ENCODE measurements at places on chromosomes 11 and 22.

- no peak overlapping the region for H3K4me3 ChIP-seq
- no peaks in the 10 kb centered on the region for H3K27me3 ChIP-seq
- no peaks in the 10 kb centered on the region for H3K36me3 ChIP-seq
- no peaks in the 10 kb centered on the region for H3K4me1 ChIP-seq
Observed at GRCh38 chr22:49056301-49056700, 771.4 kb downstream of the BRD1 start.

DNA sequence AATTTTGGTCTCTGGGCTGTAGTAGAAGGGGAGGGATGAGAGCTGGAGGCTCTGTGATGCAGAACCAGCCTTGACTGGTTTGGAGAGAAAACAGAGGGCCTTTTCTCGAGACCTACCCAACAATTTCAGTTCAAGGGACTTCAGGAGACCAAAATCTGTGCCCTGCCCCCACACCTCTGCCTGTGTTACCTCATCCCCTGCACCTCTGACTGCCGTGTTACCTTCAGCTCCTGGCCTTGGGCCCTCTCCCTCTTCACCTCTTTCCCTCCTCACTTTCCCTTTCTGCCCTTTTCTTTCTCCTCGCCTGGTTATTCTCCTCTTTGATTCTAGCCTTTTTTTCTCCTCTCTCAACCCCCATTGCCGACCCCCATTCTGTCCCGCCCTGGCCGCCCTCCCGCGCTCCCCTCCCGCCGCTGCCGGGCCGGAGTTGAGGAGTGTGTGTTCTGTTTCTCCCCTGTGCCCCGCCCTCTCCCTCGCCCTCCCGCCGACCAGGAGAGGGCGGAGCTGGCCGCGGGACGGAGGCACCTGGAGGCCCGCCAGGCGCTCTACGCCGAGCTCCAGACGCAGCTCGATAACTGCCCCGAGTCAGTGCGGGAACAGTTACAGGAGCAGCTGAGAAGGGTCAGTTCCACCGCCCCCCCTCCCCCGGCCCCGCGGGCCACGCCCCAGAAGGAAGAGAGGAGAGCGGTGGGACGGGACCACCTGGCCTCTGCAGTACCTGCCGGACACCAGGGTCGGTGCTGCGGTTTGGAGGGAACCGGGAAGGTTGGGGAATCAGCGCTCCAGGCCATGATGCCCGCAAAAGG lies 27.2 kb downstream of the PHLDB1 start:
- no peak overlapping the region for H3K27ac ChIP-seq
- H3K4me1 ChIP-seq: peaks cover 2% of the 10 kb centered on the region
- no peak for DNase-seq
- H3K36me3 ChIP-seq: no peaks in the 10 kb centered on the region

GRCh38 chr11:68832476-68833181 lies 9.1 kb downstream of the CPT1A start:
- peaks cover 17% of the 10 kb centered on the region for H3K36me3 ChIP-seq
- H3K27me3 ChIP-seq: no peaks in the 10 kb centered on the region
- no peak overlapping the region for H3K4me3 ChIP-seq
- no peak for DNase-seq
- H3K4me1 ChIP-seq: peaks cover 50% of the 10 kb centered on the region

DNA sequence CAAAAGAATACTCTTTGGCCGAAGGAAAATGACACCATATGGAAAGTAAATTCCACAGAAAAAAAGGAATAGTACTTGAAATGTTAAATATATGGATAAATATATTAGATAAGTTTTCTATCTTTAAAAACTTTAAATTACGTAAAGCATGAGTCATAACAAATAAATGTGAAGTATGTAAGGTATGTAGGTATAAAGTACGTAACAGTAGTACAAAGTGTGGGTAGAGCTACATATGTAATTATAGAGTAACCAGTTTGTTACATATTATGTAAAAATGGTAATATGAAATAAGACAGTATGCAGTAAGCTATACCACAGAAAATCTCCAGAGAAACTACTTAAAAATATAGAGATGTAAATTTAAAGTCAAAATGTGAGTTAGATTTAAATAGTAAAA lies 582.3 kb upstream of the CHORDC1 start:
- H3K4me3 ChIP-seq: no peak overlapping the region
- no peaks in the 10 kb centered on the region for H3K4me1 ChIP-seq
- no peaks in the 10 kb centered on the region for H3K36me3 ChIP-seq
- no peak overlapping the region for H3K27ac ChIP-seq
- no peak for DNase-seq

GRCh38 chr11:108571001-108571400 lies 22.6 kb downstream of the EXPH5 start:
- peaks cover 5% of the 10 kb centered on the region for H3K4me1 ChIP-seq
- peak overlapping the region; percentile 4 for H3K27ac ChIP-seq
- no peak overlapping the region for H3K4me3 ChIP-seq
- H3K27me3 ChIP-seq: no peaks in the 10 kb centered on the region
- DNase-seq: no peak
- H3K36me3 ChIP-seq: peaks cover 2% of the 10 kb centered on the region

DNA sequence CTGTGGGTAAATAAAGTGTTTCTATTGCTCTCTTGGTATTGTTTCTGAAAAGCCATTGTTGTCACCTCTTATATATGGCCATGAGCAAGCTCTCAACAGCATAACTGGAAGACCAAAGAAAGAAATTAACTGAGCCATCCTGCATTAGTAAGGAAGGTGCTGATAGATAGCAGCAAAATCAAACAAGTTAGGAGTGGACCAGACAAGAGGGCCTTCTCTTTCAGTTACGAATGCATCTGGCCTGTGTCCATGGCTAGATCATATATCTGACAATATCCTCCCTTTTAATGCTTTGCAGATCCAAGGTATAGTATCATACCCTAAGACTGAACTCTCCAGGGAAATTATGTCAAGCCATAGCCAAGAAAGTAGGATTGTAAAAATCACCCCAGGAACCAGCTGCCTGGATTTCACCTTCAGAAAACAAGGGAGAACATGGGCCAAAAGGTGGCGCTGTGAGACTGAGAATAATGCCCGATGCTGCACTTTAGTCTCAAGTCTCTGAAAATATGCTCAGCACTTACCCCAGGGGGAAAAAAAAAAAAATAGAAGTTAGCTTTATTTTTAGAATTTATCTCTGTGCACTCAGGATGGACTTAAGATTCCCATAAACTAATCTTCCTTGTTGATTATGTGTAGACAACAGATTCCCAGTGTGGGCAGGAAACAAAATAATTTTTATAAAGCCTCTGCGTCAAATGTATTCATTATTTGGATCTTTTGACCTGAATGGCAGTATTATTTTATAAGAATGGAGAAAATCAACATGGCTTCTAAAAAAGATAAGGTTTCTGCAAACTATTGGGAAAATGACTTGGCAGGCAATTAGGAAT lies 415.1 kb downstream of the ETS1 start:
- H3K36me3 ChIP-seq: no peaks in the 10 kb centered on the region
- DNase-seq: peak; percentile 89
- peaks cover 12% of the 10 kb centered on the region for H3K27me3 ChIP-seq
- no peak overlapping the region for H3K27ac ChIP-seq
- H3K4me1 ChIP-seq: peaks cover 6% of the 10 kb centered on the region

DNA sequence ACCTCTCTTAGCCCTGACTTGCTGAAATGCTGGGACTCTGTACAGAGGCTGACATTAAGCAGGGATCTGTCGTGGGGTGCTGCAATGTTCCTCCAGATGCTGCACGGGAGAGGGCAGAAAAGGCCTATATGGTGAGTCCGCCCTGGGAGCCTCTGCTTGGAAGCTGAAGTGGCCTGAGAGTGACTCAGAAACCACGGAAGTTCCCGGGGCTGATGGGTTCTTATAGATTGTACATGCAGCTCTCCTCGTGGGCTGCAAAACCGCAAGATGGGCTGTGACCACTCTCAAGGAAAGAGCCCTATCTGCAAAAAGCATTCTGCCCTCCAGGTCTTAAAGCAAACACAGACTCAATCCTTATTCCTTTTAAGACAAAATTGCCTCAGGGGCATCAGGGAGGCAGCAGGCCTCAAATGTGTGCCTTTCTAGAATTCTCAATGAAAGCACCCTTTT lies 5.8 kb upstream of the SLC43A3 start:
- H3K36me3 ChIP-seq: no peaks in the 10 kb centered on the region
- H3K27ac ChIP-seq: no peak overlapping the region

GRCh38 chr11:67656278-67656922 lies 5.9 kb upstream of the ACY3 start:
- H3K4me1 ChIP-seq: peaks cover 7% of the 10 kb centered on the region
- no peak overlapping the region for H3K4me3 ChIP-seq

DNA sequence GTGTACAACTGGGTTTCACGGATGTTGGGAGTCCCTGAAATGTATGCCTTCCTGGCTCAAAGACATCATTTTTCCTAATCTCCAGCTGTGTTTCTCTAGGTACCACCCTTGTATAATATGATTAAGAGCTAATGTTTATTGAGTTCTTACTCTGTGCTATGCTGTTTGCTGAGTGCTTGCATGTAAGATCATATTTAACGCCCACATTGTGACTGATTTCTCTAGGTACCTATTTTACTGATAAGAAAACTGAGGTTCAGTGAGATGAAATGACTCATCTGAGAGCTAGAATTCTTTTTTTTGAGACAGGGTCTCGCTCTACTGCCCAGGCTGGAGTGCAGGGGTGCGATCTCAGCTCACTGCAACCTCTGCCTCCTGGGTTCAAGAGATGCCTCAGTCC lies 42.6 kb downstream of the FAM227A start:
- no peaks in the 10 kb centered on the region for H3K4me1 ChIP-seq
- no peak overlapping the region for H3K4me3 ChIP-seq
- peaks cover 2% of the 10 kb centered on the region for H3K27me3 ChIP-seq
- H3K36me3 ChIP-seq: no peaks in the 10 kb centered on the region
- no peak overlapping the region for H3K27ac ChIP-seq

DNA sequence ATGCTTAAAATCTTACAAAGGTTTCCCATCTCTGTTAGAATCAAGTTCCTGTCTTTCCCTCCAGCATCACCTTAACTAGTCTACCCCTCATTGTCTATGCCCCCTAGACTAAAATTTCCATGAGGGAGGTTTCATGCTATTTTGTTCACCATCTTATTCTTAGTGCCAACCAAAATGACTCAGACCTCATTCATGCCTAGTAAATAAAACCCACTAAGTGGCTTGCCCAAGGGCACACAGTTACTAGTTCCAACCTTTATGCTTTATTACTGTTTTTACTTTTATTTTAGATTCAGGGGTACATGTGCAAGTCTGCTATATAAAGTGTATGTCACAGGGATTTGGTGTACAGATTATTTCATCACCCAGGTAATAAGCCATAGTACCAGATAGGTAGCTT lies 469.1 kb upstream of the FAT3 start:
- H3K4me3 ChIP-seq: no peak overlapping the region
- no peaks in the 10 kb centered on the region for H3K27me3 ChIP-seq
- no peak overlapping the region for H3K27ac ChIP-seq
- H3K36me3 ChIP-seq: no peaks in the 10 kb centered on the region

DNA sequence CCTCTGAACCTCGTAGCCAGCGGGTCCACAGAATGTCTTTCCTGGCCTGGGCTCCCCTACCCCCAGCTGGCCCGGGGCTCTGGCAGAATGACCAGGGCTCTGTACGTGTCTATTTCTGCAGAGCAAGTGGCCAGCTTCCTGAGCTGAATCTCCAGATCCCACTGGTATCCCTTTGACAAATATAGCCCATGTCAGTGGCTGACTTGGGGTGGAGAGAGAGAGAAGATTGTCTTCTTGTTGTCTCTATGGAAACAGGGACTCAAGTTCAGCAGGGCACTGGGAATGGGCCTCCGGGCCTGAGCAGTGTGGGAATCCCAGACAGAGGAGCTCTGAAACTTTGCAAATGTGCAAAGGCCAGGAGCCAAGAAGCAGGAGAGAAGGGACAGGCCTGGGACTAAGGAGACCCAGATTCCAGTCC lies 33.9 kb downstream of the ANO1 start:
- no peak overlapping the region for H3K4me3 ChIP-seq
- H3K4me1 ChIP-seq: no peaks in the 10 kb centered on the region
- no peak for DNase-seq
- no peaks in the 10 kb centered on the region for H3K27me3 ChIP-seq
- H3K27ac ChIP-seq: no peak overlapping the region

DNA sequence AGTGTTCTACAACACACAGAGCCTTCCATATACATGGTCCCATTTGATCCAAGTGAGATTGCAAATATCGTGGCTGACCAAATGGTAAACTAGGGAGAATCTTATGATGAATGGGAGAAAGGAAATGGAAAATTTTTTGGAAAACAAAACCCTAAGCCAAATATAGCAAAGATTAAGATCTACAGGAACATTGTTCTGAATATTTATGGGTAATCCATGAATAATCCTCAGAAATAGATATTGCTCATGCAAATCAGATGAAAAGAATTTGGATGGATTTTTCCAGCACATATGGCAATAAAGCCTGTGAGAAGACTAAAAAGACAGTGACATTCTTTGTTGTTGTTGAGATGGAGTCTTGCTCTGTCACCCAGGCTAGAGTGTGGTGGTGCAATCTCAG lies 21.7 kb upstream of the PRDM10 start:
- no peaks in the 10 kb centered on the region for H3K36me3 ChIP-seq
- no peaks in the 10 kb centered on the region for H3K27me3 ChIP-seq
- no peak overlapping the region for H3K27ac ChIP-seq

DNA sequence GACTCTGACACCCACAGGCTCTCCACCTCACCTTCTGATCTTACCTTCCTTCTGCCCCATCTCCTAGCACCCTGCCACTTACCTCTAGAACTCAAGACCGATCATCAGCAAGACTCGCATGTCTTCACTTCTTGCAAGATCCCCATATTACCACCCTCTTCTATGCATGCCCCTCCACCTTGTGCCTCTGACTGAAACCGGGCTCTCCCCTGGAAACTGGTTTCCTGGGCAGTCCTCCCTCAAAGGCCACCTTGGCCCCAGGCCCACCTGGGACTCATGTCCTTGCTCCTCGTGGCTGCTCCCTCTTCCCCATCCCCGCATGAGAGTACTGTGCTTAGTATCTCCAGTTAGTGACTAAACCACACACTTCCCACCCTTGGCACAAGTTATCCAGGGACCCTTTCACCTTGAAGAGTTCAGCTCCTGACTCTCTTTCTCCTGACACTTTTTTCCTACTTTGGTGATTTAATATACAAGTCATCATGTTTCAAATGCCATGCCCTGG lies 136.7 kb downstream of the SPATA19 start:
- no peak overlapping the region for H3K27ac ChIP-seq
- H3K27me3 ChIP-seq: peaks cover 6% of the 10 kb centered on the region
- no peaks in the 10 kb centered on the region for H3K4me1 ChIP-seq
- DNase-seq: no peak

DNA sequence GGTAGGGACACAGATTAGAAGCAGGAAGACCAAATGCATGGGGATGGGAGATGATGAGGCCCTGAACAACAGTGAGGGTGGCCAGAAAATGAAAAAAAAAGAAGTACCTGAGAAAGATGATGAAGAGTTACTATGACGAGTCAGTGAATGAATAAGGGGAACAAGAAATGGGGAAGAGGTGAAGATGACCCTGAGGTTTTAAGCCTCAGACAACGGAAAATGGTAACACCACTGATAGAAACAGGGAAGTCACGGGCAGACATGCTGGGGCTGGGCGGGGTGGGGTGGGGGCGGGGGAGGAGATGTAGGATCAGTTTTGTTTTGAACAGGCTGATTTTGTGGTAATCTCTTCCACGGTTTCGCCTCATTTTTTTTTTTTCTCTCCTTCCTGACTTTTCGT lies 205.1 kb upstream of the CADM1 start:
- H3K4me3 ChIP-seq: no peak overlapping the region
- no peaks in the 10 kb centered on the region for H3K4me1 ChIP-seq
- no peaks in the 10 kb centered on the region for H3K36me3 ChIP-seq
- H3K27ac ChIP-seq: peak overlapping the region; percentile 34

Measured in activated CD4-positive, alpha-beta T cell treated with anti-CD3 and anti-CD28 coated beads, Interleukin-2, amount 10 ng/mL, durations not matched to agents 7 days and 5 days (primary cell).